ENCODE measurements at places on chromosomes 7 and 10.

DNA sequence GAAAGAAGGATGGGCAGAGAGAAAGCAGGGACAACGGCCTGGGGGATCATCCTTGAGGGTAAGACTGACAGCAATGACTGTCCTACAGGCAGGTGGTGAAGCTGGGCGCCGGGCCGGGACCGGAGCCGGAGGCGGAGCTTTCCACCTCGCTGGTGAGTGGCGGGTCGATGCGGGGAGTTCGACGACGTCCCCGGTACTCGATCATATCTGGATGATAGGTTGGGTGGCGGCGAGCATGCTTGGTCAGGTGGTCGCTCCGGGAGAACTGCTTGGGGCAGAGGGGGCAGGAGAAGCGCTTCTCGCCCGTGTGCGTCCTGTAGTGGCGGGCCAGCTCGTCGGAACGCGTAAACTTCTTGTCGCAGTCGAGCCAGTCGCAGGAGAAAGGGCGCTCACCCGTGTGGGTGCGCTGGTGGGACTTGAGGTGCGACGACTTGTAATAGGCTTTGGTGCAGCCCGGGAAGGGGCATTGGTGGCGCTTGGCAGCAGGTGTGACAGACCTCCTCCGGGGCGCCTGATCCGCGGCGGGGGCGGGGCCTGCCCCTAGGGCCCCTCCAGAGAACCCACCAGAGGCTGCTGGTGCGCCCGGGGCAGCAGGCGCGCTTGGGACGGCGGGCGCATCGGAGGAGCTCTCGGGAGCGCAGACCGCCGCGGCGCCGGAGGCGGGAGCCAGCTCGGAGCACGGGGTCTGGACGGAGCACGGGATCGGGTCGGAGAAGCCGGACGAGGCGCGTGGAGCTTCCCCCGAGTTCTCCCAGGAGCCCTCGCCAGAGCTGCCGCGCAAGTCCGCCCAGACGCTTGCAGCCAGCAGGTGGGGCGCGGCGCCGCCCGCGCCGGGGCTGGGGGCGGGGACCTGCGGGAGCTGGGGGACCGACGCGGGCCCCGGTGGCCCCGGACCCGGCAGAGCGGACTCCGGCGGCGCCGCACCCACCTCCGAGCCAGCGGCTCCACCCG, 752 bp downstream of the KLF14 start:
- no peak for DNase-seq

GRCh38 chr10:8049865-8050555, 4.5 kb upstream of the GATA3 start:
- no peak for DNase-seq

DNA sequence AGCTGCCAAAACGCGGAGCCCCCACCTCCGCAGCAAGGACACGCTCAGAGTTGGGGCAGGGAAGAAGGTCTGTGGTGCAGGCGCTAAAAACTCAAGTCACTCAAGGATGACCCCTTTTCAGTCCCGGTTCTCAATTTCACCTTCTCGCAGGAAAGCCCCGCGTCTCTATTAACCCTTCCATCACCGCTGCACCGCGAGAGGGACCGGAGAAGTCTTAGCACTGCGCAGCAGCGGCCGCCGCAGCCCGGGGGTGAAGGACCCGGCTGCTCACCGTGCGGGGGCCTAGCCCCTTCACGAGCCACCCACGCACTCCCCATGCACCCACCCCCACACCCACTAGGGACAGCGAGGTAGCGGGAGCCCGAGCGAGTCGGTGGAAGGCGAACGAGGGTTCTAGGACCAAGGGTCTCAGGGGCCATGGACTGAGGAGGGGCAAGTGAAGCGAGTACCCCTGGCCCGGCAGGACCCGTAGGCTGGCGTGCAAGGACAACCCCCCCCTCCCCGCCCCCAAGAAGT, 162.9 kb downstream of the SH3PXD2A start:
- no peak for DNase-seq

DNA sequence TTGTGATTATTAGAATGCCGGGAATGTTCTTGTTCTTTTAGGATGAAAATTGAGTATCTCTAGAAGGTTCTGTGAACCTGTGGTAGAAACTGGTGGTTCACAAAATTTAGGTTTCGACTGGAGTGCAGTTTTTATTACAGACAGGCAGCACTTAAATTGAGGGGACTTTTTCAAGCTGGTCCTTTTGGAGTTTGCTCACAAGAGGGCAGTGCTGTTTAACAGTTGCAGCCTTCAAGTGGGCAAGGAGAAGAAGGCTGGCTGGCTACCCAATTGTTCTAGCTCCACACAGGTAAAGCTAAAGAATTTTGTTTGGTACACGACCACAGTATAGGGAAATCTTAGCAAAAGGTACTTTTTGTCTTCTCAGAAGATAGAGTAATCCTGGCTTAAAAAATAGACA, 233.6 kb downstream of the SNX13 start:
- no peak for DNase-seq

DNA sequence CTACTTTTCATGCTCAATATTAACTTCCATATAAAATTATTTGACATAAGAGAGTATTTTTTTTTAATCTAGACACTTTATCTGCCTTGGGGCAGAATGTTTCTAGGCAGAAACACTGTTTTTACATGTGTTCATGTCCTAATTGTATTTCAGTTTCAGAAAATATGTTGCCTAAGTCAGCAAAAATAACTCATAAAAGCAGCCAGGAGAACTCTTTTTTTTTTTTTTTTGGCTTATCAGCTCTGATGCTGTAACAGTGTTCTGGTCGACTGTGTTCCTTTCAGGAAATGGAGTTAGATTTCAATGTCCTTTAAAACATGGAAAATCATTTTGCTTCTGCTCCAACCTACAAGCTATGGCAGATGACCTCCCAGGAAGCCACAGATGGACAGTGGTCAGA, 63.2 kb upstream of the OPALIN start:
- DNase-seq, result no peak

- no peak for DNase-seq
Measured at GRCh38 chr7:509426-510130, 10.1 kb downstream of the PDGFA start.

GRCh38 chr7:122768827-122769226, 66.1 kb upstream of the RNF148 start:
- no peak for DNase-seq

DNA sequence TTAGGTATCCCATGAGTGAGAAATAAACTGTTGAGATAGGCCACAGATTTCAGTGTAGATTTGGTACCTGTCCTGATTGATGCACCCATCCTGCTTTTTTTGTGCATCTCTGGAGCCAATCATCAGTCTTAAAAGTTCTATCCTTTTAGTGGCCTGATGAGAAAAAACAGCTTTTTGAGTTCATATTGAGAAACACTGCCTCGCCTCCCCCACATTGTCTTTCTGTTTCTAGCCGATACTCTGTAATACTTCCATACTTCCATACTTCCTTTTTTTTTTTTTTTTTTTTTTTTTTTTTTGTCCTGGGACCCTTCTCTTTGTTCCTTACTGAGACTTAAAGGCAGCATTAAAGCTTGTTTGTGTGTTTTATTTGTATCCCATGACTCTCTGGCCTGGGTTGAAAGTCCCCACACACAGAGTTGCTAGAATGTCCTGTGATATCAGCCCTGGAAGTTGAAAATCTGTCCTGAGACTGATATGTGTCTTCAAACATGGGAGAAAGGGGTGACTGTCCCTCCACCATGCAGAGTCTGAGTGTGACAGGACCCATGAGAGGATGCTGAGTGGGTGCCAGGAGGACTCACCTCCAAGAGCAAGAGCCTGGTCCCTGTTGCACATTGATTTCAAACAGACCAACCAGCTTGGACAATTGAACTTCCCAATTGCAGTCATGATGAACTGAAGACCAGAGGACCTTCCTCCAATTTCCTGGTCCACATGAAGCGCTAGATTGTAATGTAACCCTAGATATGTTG, 5.7 kb downstream of the ZNF22 start:
- DNase-seq, result no peak

DNA sequence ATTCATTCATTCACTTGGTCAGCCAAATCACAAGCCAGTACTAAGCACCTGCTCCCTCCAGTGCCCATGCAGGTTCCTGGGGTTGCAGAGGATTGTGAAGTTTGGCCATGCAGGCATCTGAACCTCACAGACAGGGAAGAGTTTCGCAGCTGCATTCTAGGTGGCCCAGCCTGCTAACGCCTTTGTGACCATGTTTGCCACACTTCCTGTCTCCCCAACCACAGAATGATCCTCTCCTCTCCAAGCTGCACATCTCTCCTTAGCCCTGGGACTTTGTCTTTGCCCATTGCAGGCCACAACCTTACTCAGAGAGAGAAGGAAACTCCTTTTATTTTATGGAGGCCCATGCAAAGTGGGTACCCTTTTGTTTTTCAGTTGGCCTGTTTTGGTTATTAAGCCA, 31.8 kb downstream of the EPDR1 start:
- no peak for DNase-seq

GRCh38 chr7:47488969-47489342, 93.0 kb downstream of the TNS3 start:
- no peak for DNase-seq

DNA sequence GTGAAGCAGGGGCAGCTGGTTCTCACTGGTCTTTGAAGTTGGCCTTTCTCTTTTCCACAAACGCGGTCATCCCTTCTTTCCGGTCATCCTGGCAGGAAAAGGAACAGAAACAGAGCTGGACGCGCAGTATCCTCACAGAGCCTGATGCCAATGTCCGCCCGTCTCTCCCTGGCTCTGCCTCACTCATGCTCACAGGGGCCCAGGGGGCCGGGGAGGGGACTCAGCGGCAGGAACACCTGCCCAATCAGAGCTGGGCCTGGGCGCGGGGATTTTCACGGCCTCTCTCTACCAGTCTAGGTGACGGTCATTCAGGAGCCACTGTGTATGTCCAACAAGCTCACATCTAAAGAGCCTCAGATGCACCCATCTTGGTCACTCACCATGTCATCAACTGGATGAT, 5.0 kb upstream of the FUOM start:
- no peak for DNase-seq

GRCh38 chr10:91525896-91526712, 106.8 kb downstream of the PPP1R3C start:
- DNase-seq, result no peak

DNA sequence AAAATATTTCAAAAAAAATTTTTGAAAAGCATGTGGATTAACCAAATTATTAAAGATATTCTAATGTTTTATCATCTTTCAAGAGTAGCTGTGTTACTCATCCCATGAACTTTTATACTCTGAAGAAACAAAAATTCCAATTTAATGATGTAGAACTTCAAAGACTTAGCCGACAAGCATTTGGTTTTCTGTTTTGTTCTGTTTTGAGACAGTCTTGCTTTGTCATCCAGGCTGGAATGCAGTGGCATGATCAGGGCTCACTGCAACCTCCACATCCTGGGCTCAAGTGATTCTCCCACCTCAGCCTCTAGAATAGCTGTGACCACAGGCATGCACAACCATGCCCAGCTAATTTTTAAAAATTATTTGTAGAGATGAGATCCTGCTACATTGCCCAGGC, 17.8 kb upstream of the LCOR start:
- DNase-seq, result no peak

DNA sequence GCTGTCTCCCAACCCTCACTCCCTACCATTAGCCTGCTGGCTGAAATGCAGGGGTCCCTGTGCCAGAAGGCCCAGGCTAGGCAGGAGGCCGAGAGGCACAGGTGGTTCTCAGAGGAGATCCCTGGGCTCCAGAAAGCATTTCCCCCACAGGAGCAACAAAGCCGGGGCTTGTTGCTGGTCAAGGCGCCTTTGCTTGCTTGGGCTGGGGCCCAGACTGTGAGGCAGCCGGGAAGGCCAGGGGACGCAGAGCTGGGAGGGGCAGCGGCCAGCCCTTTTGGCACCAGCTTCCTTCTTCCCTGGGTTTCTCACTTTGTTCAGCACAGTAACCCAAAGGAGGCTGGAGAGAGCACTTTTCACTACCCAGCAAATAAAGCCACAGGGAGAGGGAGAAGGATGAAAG, 48.6 kb downstream of the FBXW4 start:
- DNase-seq, result no peak

DNA sequence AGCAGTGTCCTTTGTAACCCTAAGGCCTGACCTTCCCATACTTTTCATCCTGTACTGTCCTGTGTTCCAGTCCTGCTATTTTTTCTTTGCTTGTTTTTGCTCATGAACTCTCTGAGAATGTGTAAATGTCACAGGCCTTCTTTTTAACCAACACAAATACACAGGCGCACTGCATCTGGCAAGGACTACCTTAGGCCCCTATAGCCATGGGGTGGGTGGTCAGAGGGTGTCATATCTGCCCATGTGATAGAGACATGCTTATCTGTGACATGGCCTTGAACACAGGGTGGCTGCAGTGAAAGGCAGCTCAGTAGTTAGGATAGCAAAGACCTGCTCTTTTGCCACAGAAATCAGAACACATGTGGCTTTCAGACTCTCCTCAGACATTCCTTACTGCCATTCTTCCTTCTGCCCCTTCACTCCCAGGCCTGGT, 3.9 kb upstream of the MBL2 start:
- no peak for DNase-seq

DNA sequence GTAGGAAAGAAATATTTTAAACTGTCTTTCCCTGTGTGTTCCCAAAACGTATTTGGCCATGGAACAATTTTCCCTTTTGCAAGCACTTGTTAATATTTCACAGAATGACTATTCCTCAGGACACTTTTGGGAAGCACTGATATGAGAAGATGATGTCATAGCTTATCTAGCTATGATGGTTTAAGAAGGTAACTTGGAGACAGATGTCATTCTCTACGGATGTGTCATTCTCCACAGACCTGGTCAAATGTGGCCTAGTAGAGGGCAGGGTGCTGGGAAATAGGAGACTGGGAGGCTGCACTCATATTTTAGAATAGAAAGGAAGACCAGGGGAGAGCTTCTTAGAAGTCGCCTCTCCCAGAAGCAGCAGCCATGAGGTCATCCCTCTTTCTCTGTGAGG, 220.7 kb upstream of the GLI3 start:
- DNase-seq, result no peak

DNA sequence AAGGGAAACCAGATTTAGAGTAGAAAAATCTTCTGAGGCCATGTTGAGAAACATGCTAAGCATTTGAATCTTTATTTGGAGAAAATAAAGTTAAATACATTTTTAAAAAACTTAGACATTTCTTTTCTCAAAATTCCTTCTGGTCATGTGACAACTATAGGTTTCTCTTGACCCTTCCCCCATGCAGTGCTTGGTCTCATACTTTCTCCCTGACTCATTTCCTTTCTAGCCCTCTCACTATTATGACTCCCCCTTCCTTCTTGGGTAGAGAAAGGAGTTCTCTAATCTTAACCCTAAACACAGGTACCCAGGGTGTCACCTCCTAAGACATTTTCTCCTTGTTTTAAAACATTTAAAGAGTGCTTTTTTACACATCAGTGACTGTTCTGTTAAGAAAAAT, 179.5 kb upstream of the TMEM106B start:
- DNase-seq, result no peak

DNA sequence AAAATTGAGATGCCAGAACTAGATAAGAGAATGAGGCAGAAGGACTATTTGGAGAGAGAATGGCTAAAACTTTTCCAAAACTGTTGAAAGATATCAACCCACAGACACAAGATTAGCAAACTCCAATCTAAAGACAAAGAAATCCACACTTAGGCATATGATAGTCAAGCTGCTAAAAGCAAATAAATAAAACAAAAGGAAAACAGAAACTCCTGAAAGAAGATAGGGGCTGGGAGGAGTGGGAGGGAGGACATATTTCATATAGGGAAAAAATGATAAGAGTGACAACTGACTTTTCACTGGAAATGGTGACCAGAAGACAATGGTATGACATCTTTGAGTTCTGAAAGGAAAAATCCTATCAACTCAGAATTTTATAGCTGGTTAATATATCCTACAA, 105.4 kb upstream of the ADO start:
- DNase-seq, result no peak
